Thyroid gland (tissue), 4 donors: ENCODE measurements at places on chromosomes 5 and 9.

- DNase-seq = peak; percentile 54
Measured at GRCh38 chr9:87643778-87644570, 81.9 kb upstream of the CTSL start.

GRCh38 chr9:76609285-76610010 lies 150.5 kb downstream of the GCNT1 start:
- no peak for DNase-seq

DNA sequence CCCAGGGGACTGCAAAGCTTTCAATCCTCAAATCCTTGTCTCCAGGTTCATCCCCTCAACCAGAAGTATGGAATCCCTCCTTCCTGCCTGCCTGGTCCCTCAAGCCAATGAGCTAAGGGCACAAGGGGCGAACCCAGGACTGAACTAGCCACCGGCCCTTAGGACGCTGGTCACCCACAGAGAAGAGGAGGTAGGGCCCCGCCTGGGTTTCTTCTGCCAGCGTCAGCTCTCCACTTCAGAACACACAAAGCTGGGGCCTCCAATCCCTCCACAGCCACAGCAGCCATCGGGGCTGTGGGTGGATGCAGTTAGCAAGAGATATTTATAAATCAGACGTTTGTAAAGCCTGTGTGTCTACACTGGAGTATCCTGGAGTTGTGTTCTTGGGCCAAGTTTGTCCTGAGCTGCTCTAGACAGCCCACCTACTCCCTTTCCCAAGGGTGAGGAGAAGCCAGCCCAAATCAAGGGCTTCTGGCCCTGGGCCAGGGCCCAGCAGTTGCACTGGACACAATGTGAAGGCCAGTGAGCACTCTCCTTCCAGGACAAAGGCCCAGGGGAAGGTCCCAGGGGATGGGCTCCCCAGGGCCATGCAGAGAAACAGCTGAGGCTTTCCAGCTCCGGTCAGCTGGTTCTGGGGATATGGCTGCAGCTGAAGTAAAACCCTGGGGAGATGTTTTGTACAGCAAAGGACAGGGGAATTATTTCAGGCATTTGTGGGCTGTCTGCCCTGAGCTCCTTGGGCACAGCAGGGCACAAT lies 18.9 kb downstream of the AMBP start:
- DNase-seq = peak; percentile 43

DNA sequence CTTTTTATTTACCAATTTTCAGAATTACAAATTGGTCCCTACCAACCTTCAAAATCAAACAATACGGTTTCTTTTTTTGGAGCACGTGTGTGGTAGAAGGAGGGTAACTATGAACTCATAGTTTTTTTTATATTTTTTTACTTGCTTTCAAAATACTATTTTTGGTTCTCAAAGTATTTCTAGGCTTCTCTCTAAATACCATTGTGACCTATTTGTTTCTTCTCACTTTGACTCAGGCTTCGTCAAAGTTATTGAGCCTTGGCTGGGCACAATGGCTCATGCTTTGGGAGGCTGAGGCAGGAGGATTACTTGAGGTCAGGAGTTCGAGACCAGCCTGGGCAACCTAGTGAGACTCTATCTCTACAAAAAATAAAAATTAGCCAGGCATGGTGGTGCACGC lies 11.6 kb upstream of the KIF27 start:
- no peak for DNase-seq

DNA sequence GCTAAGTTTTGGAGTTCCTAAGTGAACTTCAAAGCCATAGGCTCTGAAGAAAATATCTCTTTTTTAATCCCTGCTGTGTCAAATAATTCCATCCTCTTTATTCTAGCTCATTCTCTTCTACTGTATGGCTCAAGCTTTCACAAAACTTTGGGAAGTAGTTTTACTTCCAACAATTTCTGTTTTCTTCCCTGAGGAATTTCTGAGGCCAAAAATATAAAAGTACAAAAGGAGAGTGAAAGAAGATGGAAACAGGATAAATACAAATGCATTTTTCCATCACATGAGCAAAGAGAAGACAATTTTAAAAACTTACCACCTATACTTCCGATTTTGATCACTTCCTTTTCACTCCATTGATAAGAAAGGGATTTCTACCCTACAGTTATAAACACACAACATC lies 585.7 kb upstream of the DAB2 start:
- DNase-seq = no peak

DNA sequence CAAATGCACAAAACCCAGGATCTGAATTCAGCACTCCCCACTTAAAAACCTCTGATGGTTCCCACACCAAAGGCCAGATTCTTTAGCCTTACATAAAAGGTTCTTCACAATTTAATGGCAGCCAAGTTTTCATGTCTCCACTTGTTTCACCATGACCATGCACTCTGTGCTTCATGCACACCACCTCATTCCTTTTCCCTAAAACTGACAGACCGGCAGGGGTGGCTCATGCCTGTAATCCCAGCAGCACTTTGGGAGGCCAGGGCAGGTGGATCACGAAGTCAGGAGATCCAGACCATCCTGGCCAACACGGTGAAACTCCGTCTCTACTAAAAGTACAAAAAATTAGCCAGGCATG lies 150.4 kb downstream of the SEMA6A start:
- no peak for DNase-seq

DNA sequence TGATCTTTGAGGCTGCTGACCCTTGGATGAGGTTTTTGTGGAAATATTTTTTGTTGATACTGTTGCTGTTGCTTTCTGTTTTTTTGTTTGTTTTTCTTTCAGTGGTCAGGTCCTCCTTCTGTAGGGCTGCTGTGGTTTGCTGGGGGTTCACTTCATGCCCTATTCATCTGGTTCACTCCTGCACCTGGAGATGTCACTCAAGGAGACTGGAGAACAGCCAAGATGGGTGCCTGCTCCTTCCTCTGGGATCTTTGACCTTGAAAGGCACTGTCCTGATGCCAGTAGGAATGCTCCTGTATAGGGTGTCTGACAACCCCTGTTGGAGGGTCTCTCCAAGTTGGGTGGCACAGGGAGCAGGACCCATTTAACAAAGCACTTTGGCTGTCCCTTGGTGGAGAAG lies 67.0 kb upstream of the ACTBL2 start:
- no peak for DNase-seq

GRCh38 chr9:93110311-93110855 lies 14.4 kb downstream of the CARD19 start:
- no peak for DNase-seq

- no peak for DNase-seq
Measured at GRCh38 chr9:110815361-110815760, 146.8 kb downstream of the MUSK start.

DNA sequence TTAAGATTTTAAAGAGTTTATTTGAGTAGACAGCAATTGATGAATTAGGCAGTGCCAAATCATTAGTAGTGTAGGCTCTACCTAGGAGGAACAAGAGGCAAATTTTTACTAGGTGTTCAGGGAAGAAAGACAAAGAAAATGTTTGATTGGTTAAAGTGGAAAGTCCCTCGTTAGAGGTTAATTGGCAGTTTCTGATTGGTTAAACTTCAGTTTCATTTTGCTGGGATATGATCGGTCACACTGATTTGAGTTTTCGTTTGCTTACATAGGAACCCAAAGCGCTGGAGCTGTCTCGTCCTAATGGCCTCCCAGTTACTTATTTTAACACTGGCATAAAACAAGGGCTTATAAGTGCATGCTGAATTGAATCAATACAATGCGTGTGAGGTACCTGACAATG lies 15.1 kb downstream of the DMAC1 start:
- no peak for DNase-seq

DNA sequence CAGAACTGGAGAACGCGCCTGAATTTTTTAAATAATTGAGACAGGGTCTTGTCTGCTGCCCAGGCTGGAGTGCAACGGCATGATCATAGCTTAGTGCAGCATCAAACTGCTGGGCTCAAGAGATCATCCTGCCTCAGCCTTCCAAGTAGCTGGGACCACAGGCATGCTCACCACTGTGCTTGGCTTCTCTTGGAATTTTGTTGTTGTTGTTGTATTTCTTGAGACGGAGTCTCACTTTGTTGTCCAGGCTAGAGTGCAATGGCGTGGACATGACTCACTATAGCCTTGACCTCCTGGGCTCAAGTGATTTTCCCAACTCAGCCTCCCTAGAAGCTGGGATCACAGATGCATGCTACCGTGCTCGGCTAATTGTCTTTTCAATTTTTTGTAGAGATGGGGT lies 58.4 kb upstream of the DAB2IP start:
- no peak for DNase-seq

- DNase-seq = no peak
Measured at GRCh38 chr5:87900419-87900818, 368.2 kb downstream of the TMEM161B start.

- DNase-seq = peak; percentile 23
Measured at GRCh38 chr5:158676642-158677469, 422.9 kb downstream of the EBF1 start.

DNA sequence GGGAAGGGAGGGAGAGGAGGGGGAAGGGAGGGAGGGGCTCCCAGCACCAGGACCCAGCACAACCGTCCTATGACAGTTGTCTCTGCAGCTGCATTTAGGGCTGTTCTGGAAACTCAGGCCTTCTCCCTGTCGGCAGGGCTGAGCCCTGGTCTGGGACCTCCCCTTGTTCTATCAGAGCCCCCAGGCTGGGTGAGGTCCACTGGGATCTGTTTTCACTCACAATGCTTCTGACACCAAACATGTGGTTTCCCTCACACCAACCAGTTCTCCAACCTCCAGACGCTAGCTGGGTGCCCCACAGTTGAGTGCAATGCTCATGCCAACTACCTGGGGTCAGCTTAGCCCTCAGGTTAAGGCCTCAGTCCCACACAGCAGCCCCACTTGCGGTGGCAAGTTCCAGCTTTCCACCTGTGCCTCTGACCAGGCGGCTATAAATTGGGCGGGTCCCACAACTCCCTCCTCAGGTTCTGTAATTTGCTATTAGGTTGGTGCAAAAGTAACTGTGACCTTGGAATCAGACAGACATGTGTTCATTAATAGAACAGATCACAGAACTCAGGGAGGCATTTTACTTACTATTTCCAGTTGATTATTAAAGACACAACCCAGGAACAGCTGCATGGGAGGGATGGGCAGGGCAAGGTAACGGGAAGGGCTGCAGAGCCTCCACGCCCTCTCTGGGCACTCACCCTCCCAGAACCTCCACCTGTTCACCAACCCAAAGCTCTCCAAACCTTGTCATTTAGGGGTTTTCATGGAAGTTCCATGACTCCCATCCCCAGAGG lies 13.5 kb downstream of the ADAMTS2 start:
- no peak for DNase-seq

DNA sequence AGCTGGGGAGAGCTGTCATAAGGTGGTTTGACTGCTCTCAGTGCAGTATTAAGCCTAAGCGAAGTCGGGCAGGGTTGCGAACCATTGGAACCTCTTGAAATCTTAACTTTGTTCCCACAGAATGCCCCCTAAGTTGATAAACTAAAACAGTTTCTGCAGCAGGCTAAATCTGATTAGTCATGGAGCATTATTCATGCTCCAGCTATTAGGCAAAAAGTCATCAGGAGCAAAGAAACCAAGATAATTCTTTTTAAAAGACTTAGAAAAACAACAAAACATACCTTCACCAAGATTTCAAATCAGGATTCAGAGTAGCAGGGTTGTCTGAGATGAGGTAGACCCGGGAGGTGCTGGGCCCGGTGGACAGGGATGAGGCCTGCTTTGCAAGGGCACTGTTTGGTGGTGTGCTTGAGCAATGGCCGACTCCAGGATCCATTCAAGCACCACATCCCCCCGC lies 69.9 kb upstream of the PLPP1 start:
- no peak for DNase-seq
